ENCODE measurements at places on chromosomes 3 and 15.

DNA sequence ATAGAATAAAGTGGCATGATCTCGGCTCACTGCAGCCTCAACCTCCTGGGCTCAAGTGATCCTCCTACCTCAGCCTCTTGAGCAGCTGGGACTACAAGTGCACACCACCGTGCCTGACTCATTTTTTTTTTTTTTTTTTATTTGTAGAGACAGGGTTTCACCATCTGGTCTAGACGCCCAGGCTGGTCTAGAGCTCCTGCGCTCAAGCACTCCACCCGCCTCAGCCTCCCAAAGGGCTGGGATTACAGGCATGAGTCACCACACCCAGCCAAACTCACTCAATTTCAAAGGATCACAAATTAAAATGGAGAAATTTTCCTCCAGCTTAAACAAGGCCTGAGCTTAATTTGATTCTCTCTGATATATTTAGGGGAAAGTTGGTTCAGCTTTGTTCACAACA, 27.3 kb upstream of the NMB start:
- DNase-seq: no peak

DNA sequence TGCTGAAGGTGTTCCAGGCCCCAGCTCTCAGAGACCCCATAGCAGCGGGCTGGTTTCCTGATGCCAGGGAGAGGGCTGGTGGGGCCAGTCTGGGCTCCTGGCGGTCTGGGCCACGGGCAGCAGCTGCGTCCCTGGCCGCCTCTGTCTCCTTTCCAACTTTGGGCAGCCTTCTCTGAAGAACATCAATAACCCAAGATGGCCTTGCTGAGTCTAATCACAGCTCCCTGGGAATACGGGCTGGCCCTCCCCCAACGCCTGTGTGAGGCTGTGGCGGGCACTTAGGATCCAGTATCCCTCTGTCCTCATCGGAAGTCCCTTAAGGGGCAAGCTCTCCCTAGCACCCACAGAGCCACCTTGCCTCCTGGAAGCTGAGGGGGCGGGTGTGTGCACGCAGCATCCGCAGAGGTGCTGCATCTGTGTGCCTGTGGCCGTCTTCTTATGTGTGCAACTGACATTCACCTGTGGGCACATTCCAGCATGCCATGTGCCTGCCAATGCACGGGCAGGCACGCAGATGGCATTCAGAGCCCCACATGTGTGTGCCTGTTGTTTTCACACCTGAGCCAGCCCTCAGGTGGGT, 2.1 kb downstream of the ATP2B2 start:
- no peak for DNase-seq

DNA sequence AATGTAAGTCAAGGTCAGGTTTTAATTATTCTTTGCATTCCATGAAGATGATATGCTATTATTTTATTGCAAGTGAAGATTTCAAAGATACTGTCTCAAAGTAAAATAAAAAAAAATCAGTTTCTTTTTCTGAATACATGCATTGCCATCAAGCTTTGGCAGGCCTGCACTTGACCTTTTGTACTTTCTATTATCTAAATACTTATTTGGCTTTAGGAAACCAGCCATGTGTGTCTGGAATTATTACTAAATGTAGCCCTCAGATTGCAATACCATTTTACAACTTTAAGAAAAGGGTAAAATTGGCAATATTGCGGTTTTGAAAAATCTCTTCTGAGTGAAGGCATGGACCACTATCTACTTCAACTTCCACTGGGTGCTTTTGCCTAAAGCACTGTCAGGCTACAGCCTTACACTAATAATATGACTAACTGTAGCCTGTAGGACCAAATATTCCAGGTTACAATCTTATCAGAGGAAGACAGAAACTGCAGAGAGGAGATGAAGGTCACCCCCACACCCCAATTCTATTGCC, 349.4 kb upstream of the DCBLD2 start:
- no peak for DNase-seq

DNA sequence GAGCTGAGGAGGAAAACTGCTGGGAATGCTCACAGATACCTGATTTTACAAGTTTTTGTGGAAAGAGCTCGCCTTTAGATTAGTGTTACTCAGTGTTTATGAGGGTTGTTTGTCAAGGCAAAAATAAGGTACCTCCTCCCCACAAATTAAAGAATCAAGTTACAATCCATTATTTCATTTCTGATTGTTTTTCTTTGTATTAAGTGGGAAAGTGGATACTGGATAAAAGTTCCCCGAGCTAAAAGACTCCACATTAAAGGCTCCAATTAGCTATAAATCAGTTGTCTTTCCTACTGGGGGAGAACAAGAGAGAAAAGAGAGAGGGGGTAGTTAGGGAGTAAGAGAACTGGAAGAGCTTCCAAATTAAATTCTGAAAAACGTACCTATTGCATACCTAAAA, 1.9 kb downstream of the ALDH1A2 start:
- no peak for DNase-seq

GRCh38 chr3:4984511-4984864, 5.3 kb downstream of the BHLHE40 start:
- DNase-seq: no peak

- no peak for DNase-seq
Measured at GRCh38 chr3:155332716-155333115, 39.2 kb upstream of the STRIT1 start.

- no peak for DNase-seq
Measured at GRCh38 chr3:184907681-184908649, 96.0 kb downstream of the VPS8 start.

DNA sequence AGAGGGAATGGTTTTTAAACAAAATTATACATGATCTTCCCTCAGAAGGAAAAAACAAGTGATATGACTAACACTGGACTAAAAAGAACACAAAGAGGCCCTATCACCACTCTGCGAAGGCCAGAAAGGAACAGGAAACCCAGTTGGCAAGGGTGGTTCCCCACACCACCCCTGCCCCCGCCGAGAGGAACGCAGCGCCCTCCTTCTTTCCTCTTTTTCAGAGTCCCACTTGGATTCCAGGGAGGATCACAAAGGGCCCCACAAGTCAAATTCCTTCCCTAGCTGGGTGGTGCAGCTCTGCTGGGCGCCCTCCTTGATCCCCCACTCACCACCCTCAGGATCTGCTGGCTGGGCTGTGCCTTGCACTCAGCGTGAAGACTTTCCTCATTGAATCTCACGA, 29.8 kb downstream of the PLA1A start:
- no peak for DNase-seq

DNA sequence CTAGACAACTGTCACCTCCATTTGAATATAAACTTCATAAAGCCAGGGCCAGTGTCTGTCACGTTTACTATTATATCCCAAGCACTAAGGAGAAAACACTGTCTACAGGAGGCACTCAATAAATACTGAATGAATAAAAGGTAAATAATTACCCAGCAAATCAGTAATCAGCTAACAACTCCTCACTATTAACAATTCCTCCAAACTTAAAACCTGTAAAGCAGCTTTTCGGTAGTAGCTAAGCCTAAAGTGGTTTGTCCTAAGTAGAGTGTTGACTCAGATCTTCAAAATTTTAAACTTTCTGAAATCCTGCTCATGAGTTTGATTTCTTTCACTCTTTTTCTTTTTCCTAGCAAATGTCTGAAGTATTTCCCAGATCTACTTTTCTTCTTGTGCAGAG, 39.9 kb downstream of the C3orf80 start:
- DNase-seq: no peak

- DNase-seq: no peak
Measured at GRCh38 chr3:171354049-171354705, 106.0 kb downstream of the TNIK start.

DNA sequence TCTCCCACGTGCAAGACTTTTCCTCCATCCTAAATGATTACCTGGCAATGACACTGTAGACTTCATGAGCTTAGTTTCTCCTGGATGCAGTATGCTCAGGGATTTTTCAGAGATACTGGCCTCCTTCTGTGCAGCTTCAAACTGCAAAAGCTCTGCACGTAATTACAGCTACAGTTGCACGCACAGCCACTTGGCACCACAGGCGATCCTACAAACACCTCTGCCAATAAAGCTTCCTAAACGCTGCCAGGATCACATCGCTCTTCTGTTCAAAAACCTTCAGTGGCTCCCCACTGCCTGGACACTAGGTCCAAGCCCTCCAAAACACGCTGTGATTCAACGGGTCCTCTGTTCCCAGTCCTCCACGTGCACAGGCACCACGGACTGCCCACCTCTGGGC, 49.5 kb downstream of the NUP210 start:
- DNase-seq: no peak

DNA sequence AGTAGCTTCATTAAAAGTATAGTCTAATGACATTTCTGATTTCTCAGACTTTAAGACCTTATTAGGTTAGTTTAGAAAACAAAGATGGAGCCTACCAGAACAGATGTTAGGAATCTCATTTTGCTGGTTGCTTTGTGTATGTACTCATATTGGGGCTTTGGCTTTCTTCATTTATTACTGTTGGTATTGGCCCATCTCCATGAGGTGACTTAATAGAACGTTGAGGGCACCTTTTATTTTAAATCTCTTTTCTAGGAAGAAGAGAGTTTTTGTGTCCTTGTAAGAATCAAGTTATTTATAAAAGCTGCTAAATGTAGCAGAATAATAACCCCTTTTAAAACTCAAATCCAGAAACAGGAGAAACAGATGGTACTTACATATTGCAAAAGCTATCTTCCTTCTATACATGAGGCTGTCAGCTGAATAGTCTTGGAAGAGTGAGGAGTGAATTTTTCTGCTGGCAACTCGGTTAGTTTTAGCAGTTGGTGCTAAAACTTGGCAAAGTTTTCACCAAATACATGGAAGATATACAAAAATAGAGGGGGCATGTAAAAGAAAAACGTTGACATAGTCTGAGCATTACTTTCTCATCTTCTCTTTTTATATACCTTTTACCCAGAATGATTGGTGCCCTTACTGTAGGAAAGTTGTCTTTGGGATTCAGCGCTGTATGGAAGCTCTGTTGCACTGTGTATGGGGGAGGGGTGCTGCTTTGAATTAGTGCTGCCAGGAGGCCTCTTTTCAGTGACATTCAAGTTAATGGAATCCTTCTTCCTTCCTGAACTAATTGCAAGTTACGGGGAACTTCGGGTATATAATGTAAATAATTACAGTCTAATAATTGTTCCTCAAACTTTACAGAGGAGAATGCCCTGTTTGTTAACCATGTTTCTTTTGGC, 35.8 kb downstream of the CTNNB1 start:
- DNase-seq: no peak

DNA sequence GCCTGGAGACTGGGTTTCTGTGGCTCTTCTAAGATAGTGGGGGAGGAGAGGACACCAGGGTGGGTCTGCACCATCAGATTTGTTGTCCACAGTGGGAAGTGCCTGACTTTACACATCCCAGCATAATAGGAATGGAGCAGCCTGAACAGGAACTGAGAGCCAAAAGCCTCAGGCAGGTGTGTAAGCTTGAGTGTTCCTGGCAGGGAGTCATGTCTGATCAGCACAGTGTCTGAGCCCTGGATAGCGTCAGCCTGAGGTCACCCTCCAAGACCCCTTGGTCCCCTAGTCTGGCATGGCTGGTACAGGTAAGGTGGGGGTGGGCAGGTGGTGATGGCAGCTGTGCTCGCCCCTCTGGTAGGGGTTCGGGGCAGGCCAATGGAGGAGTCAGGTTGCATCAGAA, 20.2 kb downstream of the INSYN1 start:
- DNase-seq: no peak

DNA sequence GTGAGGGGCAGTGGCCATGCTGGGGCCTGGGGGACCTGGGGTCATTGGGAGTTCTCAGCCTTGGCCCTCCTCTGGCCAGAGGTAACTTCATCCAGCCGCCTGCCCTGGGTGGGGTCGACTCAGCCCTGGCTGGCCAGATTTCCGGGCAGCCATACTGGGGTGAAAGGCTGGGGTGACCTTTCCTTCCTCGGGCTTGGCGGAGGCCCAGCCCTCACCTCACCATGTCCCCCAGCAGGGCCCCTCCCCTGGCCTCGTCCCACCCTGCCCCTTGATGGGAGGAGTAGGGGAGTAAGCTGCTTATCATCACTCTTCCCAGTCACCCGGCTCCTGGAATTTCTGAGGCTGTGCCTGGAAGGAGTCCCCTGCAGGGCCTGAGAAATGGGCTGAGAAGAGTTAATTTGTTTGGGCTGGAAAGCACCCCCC, 5.4 kb downstream of the SEMA3F start:
- DNase-seq: no peak

DNA sequence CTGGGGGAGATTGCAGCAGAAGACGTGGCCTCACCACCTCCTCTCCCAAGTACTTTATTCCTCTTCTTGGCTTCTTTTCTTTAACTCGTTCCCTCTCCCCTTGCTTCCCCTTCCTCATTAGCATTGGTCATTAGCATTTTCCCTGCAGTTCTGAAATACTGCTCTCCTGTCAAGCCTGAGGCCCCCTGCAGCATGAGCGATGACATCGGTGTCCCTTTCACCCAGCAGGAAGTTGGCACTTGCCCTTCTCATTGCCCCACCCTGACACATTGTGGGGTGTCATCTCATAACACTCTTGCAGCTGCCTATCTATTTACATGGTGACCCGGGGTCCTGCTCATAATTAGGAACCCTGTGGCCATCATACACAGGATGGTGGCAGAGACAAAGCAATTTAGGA, 167.1 kb downstream of the ARRDC4 start:
- DNase-seq: no peak

GRCh38 chr15:44370830-44371229, 56.6 kb upstream of the CTDSPL2 start:
- DNase-seq: no peak

DNA sequence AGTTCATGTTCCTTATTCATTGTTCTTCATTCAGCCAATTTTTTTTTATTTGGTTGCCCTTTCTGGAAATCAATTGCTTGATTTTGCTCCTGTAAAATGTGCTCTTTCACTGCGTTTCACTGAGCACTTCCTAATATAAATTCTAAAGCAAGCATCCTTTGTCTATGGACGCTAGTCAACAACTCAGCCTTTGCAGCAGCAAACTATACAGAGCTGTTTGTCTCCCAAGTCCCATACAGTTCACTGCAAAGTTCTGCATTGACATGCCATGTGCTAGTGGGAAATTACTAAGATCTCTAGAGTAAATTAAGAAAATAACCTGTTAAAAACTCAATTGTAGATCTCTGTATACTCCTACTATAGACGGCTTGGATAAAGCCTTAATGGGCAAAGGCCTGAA, 130.1 kb upstream of the BHLHE40 start:
- DNase-seq: no peak

- DNase-seq: no peak
Measured at GRCh38 chr3:81776643-81777042, 15.2 kb upstream of the GBE1 start.

Data from hematopoietic multipotent progenitor cell treated with erythropoietin and hydrocortisone succinate and interleukin-3 and kit ligand, for 15 days (in vitro differentiated cells).